Stimulated activated CD8-positive, alpha-beta memory T cell treated with anti-CD3 and anti-CD28 coated beads, Interleukin-7, amount 100 ng/mL, for 1 hour (primary cell): ENCODE measurements at places on chromosomes 6 and 20.

- DNase-seq, result no peak
These were observed 91.0 kb upstream of the RIPOR2 start for GRCh38 chr6:25026723-25027122.

DNA sequence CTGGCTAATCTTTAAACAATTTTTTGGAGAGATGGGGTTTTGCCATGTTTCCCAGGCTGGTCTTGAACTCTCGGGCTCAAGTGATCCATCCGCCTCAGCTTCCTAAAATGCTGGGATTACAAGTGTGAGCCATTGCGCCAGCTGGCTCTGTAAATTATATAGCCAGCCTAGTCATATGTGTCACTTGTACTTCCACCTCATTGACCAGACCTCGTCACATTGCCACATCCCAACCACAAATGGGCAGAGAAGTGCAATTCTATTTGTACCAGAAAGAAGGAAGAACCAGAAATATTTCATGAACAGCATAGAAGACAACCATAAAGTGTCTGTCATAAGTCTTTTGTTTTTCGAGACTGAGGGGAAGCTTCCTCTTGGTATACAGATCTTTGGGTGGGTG lies 304.9 kb upstream of the RNF24 start:
- DNase-seq, result no peak

DNA sequence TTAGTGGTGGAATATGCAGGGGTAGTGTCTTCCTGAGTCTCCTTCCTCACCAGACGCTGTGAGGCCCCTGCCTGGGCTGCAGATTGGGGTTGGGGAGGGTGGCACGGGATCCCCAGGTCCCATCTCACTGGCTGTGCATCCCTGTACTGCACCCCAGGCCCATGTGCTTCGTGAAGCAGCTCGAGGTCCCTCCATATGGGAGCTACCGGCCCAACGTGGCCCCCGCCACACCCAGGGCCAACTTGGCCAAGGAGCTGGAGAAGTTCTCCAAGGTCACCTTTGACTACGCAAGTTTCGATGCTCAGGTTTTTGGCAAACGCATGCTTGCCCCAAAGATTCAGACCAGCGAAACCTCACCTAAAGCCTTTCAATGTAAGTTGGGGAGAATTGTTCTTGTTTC lies 38.6 kb upstream of the PCMTD2 start:
- DNase-seq, result no peak

- no peak for DNase-seq
These were observed 40.5 kb upstream of the MPC1 start for GRCh38 chr6:166423051-166423745.

DNA sequence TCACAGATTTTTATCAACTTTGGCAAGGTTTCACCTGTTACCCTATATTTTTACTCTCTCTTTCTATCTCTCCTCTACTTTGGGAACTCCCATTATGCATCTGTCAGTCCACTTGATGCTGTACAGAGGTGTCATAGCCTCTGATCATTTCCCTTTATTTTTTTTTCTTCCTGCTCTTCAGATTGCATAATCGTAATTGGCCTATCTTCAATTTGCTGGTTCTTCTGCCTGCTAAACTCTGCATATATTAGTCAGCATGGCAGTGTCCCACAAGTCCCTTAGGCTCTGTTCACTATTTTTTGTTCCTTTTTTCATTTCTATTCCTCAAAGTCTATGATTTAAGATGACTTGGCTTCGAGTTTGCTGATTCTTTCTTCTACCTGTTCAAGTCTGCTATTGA lies 44.7 kb upstream of the MICB start:
- DNase-seq, result no peak

GRCh38 chr20:6764619-6765018 lies 2.9 kb upstream of the BMP2 start:
- DNase-seq, result no peak

DNA sequence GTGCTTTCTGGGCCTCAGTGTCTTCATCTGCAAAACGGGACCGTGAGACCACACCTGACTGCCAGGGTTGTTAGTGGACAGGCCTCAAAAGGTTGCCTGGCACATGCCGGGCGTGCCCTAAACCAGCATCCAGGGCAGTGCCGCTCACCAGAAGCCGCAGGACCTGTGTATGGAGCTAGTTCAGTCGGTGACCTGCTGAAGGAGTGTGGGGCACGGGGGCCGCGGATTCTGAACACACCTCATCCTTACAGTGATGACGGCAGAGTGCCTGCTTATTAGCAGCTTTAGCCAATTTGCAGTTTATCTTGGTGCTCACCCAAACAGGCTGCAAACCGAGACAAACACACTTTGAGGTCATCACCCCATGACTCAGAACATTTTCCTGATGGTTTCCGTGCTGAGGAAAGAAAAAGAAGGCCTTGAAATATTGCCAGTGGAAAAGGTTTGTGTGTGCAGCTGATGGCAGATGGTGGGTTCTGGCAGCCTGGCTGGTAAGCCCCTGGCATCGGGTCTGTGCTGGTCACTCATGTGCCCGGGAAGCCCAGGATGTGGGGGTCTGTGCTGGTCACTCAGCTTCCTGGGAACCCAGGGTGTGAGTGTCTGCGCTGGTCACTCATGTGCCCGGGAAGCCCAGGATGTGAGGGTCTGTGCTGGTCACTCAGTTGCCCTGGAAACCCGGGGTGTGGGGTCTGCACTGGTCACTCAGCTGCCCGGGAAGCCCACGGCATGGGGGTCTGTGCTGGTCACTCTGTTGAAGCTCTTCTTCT lies 153.8 kb downstream of the ERMARD start:
- no peak for DNase-seq

DNA sequence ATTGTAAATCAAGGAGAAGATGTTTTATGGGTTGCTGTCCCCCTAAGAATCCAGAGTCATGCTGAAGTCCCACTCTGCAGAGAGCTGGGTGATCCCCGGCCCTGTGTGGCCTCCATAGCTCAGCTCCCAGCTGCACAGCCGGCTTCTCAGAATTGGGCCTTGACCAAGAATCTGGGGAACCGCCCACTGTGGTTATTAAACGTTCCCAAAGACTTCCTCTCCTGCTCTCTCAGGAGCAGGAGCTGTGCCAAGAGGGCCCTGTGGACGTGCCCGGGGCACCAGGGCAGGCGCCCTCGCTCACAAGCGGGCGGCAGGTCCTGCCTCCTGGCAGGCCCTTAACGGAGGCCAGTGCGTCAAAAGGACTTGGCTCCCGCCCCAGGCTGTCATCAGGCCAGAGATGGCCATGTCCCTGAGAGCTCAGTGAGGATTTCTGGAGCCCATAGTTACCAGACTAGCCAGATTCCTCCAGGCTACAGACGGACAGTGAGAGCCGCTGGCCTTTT lies 30.4 kb downstream of the ZC3H12D start:
- no peak for DNase-seq

- no peak for DNase-seq
These were observed 159.5 kb upstream of the MAFB start for GRCh38 chr20:40848526-40848925.

DNA sequence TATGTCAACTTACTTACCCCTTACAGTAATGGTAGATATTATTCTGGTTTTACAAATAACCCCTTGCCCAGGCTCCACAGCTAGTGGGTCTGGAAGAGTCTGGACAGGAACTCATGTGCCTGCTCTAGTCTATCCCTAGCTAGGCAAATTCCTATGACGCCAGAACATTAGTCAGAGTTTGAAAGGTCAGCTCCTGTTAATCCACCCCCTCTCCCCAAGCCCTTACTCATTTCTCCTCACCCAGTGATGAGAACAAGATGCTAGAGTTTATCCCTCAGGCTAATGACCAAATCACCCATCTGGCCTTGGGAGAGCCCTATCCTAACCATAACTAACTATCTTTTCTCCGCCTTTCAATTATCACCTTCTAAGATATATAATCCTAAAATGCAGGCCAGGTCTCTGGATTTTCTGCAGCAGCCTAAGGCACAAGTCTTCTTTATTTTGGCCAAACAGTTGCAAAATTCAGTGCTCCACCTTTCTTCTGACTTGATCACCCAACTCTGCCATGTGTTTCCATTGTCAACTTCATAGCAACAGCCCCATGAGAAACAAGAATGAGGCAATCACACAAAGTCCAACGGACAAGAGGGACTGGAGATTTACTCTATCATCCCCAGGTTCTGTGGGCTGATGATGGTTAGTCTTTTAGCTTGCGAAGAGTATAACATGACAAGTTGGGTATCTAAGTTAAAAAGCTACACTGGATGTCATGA lies 113.3 kb downstream of the TASP1 start:
- no peak for DNase-seq

GRCh38 chr6:12065321-12066140 lies 53.4 kb downstream of the HIVEP1 start:
- DNase-seq, result no peak

DNA sequence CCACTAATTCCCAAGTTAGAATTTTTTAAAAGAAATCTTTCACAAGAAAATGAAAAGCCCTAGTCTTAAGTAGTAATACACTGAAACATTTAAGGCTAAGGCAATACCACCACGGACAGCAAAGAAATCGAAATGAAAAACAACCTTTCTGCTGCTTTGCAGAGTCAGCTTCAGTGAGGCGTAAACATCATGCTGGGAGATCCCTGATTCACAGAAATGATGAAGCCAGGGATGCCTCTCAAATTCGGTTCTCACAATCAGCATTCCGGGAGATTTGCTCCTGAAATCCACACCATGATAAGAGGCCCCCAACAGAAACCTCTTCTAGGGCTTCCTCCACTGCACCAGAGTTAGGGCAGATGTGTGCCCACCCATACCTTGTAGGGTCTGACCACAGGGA lies 18.6 kb downstream of the RRBP1 start:
- DNase-seq, result no peak

DNA sequence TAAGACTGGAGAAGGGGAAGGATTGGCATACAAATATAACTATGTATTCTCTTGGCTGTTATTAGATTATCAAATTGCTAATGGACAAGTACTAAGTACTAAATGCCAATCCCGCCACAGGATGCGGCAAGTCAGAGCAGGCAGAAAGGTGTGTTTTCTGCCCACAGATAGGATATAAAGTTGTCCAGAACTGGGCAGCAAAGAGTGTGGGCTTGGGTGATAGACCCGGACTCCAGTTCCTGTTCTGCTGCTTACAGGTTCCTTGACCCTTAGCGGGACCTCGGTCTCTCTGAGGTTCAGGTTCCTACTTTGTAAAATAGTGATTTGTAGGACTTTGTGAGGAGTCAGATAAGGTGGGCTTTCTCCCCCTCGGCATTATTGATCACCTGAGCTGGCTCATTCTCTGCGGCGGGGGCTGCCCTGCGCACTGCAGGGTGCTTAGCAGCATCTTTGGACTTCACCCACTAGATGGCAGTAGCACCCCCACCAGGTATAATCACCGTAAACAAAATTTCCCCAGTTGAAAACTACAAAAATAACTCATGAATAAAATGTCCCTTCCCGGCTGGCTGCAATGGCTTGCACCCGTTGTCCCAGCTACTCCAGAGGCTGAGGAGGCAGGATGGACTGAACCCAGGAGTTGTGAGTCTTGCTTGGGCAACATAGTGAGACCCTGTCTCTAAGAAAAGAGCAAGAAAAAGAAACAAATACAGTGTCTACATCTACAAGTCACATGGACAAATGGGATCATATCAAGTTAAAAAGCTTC lies 193.1 kb downstream of the DOK5 start:
- no peak for DNase-seq

DNA sequence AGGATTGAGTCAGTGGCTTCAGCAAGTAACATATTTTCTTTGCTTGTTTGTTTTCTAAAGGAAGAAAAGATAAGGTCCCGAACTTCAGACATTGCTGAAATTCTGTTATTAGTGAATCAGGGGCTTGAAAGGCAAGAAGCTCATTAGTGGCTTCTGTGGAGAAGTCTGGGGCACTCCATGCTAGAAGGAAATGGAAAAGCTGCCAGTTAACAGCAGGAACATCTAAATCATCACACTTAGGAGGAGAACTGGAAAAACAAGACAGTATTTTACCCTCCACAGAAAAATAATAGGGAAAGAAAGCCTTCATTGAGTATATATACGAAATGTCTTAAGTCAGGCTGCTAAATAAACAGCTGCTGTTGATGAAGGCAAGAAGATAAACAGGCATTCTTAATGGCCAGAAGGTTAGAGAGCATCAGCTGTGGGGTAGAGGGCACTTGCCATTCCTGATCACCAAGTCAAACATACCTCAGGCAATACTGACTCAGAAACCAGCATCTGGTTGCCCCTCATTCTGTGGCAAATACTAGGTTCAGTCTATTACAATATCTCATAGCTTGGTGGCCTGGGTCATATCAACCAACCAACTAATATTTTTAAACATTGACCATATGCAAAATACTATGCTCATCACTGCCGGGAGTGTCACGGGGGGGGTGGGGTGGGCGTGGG lies 143.2 kb upstream of the TENT5A start:
- no peak for DNase-seq

DNA sequence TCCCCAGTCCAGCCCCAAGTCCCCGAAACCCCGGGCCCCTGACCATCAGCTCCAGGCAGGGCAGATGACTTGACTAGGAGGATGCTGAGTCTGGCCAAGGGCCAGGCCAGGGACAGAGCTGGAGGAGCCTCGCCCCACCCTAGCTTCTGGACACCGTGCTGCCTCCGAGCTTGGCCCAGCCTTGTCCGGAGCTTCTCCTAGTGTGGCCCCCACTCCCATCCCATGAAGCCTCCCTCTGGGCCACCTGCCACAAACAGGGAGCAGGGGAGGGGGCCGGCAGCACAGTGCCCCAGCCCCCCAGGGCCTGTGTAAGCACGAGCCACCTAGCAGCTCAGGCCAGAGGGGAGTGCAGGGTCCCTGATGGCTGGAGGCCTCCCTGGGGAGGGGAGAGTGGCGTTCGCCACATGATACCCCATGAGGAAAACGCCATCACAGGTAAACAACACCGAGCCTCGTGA lies 5.3 kb downstream of the EEF1A2 start:
- DNase-seq, result no peak

GRCh38 chr20:35709259-35709658 lies 10.1 kb downstream of the ROMO1 start:
- DNase-seq, result no peak

GRCh38 chr6:26109772-26110171 lies 22.5 kb downstream of the HFE start:
- DNase-seq, result no peak

- DNase-seq, result no peak
These were observed 42.3 kb upstream of the NAA20 start for GRCh38 chr20:19974630-19975435.

GRCh38 chr6:41871691-41872090 lies 23.5 kb downstream of the USP49 start:
- DNase-seq, result no peak

DNA sequence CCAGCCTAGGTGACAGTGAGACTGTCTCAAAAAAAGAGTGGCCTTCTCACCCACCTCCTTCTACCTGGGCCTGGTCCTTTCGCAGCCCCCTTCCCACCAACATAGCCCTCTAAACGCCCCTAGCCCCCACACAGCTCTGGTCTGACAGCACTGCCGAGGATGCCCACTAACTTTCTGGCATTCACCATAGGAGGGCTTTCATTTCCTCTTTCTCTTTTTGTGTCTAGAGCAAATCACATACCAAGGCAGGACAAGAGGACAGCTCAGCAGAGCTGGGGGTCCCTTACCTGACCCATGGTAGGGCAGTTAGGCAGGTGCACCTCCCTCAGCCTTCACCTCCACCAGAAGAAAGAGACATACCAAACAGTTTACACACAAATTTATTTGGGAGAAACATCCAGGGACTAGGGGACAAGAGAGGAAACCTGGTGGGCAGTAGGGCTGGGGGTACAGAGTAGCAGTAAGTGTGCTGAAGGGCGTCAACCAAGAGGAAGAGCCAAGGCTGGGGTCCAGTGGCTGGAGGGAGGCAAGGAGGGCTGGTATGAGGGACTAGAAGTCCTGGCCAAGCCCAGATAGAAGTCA lies 4.5 kb downstream of the LY6G5C start:
- no peak for DNase-seq

- DNase-seq, result no peak
These were observed 33.4 kb downstream of the KCNS1 start for GRCh38 chr20:45067558-45067957.

GRCh38 chr6:1839361-1839760 lies 229.6 kb downstream of the FOXC1 start:
- no peak for DNase-seq

GRCh38 chr6:46191961-46192360 lies 21.2 kb upstream of the ENPP5 start:
- DNase-seq, result no peak
